ENCODE measurements at places on chromosomes 3 and 15.

GRCh38 chr3:40766396-40766795, 241.6 kb downstream of the ZNF621 start:
- no peak for DNase-seq

DNA sequence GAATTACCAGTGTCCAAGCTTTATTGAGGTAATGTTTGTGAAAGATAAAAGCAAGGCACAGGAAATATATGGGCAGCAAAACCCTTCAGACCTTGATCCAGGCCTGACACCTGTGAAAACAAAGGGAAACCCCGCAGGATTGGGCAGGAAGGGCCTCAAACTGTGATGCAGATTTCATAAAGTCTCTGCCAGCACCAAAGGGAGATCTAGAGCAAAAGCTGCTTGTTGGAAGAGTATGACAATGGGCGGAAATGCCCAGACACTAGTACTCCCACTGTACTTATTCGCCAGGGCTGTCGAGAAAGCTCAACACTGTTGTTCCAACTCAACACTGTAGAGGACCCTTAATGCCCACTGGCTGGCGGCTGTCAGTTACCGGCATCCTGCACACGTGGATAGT, 207.9 kb downstream of the CD47 start:
- no peak for DNase-seq

DNA sequence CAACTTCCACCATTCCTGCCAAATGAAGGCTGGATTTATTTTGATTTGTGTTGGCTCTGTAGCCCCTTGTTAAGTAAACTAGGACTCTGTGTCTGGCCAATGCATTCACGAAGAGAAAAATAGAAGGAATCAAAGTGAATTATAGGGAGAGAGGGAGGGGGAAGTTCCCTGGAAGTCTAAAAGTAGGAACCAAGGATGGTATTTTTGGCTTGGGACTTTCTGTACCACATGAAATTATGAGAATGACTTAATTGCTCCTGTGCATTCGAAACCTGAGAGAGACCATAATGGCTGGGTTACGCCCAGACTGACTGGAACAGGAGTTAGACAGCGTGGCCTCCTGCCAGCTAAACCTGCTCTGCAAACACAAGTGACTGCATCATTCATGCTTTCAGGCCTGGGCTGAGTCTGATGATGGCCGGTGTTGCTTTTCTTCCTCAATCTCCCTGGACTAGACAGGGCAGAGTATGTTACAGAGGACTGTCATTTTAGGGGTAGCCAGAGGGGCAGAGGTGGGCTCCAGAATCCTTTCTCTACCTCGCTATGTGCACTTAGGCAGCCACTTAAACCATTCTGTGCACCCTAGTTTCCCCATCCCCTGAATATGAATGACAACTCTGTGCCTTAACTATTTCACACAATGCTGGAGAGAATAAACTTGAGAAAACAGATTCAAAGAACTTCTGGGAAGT, 58.9 kb downstream of the MYO1E start:
- DNase-seq = no peak

DNA sequence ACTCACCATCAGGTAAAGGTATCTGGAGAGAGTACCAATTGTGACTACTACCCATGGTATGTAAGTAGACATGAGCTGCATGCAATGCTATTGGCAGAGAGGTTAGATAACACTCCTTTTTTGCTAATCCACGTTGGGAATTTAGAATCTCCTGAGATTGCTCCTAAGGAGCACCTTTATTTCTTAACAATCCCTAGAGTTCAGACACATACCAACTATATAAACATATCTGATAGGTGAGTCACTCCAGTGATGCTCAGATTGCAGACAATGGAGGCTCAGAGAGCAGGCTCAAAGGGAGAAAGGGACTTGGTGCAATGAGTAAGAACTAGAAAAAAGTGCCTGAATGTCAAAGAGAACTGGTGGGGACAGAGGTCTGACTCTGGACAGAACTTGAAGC, 47.0 kb upstream of the LRRFIP2 start:
- no peak for DNase-seq

- DNase-seq = no peak
These were observed 321.7 kb upstream of the ROPN1 start for GRCh38 chr3:124313621-124314020.

GRCh38 chr3:121855555-121855954, 20.5 kb downstream of the EAF2 start:
- DNase-seq = no peak

- no peak for DNase-seq
These were observed 140.5 kb upstream of the MLF1 start for GRCh38 chr3:158430448-158430847.

DNA sequence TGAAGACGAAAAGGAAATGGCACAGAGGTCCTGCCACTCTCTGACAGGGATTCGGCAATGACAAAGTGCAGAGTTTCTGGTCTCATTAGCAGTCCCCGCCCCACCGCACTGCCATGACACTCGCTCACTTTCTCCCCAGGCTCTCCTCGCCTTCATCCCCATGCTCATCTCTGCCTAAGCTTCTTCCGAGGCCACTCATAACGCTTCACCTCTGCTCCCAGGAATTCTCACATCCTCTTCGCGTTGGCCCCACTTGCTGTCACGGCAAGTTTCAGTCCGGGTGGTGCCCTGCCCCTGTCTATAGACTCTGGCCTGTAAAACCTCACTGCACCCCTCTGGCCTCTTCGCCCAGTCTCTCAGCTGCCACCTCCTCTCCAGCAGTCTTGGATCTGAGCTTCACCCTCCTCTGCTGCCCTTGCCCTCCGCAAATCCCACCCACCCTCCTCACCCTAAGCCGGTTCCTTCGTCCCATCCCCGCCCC, 654 bp downstream of the RUBCN start:
- no peak for DNase-seq

DNA sequence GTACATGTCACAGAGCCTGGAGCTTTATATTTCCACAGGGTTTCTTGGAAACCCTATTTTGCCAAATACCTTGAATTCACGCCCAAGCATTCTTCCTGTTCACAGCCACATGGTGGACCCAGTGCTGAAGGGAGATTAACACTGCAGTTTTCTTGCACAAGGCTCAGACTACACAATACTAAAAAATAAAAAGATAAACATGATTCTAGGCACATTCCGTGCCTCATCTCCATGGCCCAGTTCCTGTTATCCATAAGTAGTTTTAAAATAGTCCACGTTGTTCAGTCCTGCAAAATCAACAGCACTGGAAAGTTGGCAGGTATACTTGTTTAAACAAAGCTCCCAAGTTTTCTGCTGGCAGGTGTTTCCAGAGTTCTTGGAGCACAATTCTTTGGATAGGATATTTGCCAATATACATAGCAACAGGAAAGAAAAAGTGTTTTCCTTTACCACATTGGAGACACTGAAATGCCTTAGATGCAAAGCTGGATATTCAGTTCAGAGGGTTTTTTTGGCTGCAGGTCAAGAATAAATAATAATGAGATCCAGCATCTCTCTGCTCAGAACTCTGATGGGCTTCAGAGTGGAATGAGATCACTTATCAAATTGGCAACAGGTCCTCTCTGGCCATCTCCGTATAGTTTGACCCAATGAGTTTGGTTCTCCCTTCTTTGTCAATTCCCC, 88.1 kb upstream of the TGFBR2 start:
- no peak for DNase-seq

GRCh38 chr3:165193366-165194254, 2.6 kb downstream of the SLITRK3 start:
- DNase-seq = no peak

- DNase-seq = no peak
These were observed 459.6 kb downstream of the NSUN3 start for GRCh38 chr3:94522488-94522887.

DNA sequence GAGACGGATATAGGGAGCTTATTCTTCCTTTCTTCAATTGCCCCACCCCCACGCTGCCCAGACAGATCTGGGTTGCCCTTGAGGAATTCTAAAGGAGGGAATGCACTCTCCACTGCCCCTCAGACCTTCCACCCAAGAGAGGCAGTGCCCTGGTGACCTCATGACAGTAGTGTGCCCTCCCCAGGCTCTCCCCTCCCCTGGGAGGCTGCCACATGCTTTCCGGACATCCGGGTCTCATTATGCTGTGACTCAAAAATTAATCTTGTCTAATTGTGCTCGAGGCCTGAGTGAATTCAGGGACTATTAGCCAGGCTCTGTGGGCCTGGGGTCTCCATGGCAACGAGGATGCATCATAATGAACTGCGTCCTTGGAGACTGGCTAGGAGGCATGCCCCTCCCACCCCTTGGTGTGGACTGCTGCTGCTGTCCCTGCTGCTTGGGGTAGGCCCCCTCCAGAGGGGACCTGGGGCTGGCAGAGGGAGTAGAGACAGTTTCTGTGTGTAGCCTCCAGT, 20.8 kb downstream of the CORO2B start:
- peak; percentile 67 for DNase-seq

GRCh38 chr3:130340766-130341165, 4.7 kb upstream of the COL6A5 start:
- no peak for DNase-seq

DNA sequence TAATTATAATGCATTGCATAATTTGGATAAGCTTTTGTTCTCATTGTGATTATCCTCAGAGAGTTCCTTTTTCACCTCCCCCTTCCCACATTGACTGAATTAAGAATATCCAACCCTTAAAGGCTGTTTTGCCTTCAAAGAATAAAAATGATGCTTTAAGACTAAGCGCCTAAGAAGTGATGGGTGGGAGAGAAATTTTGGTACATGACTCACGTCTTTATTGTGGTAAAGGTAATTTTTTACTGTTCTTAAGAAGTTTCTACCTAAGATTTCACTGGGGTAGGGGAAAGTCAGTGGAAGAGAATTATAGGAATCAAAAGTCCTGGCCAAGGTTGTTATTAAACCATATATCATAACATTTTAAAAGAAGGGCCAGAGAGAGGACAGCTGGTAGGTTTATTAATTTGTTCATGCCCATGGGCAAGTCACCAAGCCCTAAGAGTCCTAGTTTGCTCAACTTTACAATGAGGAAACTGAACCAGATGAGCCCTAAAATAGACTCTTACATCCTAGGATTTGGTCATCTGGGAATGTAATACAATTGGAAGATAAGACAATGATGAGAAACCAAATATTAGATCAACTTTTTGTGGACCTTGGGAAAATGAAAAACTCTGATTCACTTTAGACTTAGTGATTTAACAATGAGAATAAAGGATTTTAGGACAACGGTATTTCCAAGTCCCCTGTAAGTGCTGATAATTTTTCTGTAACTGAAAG, 101.1 kb upstream of the RASGRP1 start:
- DNase-seq = no peak

DNA sequence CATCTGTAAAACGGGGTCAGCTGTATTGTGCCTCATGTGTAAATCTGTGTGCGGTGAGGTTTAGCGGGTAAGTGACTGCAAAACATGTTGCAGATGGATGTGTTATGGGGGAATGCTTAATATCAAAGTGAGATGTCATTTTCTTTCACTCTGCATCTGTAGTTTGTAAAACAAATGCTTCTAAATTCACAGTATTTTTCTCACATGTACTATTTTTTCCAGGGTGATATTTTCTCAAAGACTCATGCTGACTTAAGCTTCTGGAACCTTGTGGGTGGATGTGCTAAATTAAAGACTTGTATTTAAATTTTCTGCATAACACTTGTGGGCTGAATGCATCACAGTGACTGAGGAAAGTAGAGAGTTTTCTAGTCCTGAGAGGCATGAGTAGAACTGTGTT, 115.2 kb upstream of the TP63 start:
- DNase-seq = no peak

DNA sequence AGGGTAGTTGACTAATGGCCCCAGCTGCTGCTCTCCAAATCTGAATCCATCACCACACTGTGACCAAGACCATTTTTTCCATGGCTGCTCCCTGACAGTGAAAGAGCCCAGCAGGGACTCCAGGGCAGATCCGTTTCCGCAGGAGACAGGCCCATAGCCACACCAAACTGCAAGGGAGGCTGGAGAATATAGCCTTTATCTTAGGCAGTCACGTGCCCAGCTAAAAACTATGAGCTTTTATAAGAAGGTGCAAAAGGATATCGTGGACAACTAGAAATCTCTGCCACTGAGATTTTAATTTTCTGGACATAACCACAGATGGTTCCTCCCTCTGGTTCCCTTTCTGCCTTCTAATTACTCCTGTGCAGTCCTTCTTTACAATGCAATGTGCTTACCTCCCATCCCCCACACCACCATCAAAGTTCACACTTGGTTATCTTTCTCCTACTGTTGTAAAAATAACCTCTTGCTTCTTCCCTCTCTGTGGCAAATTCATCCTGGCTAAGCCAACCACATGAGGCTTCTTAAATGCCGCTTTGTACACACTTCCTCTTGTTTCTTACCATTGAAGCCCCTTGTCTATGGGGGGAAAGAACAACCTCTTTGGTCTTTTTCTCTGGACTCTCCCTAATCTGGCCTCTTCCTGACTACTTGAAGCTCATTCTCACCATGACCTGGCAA, 233.7 kb downstream of the SHQ1 start:
- no peak for DNase-seq

- no peak for DNase-seq
These were observed 17.1 kb downstream of the ZFAND6 start for GRCh38 chr15:80076321-80077318.

GRCh38 chr3:113227146-113227545, 15.8 kb downstream of the BOC start:
- DNase-seq = no peak

- DNase-seq = no peak
These were observed 308.2 kb upstream of the WNT5A start for GRCh38 chr3:55795296-55795695.

DNA sequence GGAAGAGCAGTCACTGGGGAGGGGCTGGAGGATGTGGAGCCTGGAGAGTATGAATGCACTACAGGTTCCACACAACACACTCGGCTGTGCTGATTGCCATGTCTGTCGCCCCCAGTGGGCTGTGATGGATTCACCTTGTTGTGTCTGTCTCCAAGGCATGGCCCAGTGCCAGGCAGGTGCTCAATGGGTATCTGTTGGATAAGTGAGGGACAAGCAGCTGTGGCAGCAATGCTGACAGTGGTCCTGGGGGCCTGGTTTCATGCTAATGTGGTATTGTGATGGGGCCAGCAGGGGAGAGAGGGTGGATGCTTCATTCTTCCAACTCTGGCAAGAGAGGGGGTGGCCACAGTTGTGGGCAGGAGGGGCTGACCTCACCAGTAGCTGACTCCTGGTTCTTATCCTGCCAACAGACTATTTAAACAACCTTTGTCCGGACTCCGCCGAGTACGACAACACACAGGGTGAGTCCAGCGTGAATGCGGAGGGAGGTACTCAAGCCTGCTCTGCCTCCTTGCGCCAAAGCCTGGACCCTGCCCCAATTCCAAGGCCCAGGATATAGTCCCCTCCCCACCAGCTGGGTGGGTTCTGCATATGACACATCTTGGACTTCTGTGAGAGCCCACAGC, 47.3 kb upstream of the NR2C2 start:
- DNase-seq = no peak

GRCh38 chr3:25288413-25288812, 139.7 kb upstream of the RARB start:
- DNase-seq = no peak

- DNase-seq = no peak
These were observed 20.3 kb downstream of the C3orf33 start for GRCh38 chr3:155785662-155786295.

- DNase-seq = no peak
These were observed 145.1 kb downstream of the SEMA6D start for GRCh38 chr15:47862402-47862801.

All from AG09319 (cell line).